Jurkat, Clone E6-1 (cell line): ENCODE measurements at places on chromosomes 2 and 18.

DNA sequence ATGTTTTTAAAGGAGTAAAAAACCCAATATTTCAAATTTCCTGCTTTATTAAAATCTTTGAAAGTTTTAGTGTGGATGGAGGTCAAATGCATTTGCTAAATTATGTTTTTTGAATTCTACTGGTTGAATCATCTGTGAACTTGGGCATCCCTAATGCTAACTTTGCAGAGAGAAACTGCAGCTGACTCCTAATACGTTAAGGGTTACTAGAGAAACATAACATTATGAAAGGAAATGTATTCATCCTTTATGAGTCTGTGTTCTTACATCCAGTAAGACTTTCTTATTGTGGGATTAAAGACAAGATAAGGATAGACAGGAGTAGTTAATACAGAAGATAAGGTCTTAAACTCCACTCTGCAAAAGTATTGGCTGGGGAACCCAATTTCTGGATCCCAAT lies 140.6 kb downstream of the FAM124B start:
- no peak for DNase-seq

DNA sequence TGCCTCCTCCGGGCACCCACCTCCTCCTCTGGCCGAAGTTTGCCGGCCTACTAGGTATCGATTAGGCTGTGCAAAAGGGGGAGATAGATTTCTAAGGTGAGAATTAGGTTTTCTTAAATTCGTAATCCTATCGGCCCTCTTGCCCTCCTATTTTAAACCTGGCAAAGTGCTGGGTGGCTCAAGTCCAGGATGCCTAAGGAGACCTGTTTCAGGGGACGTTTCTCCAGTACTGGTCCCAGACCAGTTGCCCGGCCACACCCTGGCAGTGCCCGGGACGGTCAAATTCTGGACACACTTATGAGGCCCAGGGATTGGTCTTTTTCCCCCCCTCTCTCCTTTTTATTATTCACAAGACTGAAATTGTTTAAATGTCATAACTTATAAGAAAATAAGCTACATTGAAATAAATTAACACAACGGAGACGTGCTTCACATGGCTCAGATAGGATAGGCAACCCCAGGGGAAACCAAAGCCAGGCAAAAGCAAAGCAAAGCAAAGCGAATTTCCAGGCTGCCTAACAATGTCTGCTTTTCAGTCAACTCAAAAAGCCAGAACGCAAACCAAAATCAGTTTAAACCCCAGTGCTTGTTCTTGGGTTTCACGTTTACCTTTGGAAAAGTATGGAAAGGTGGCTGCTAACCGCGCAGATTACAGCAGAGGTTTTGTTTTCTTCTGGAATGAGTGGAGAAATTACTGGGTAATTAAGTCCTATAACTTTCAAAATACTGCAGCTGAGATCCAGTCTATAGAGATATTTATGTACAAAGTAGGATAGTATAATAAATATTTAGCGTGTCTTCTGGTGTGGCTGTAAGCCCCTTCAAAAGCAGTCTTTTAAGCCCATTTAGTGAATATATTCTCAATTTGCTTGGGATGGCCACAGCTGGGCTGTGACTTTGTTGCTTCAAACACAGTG lies 3.0 kb downstream of the GBX2 start:
- DNase-seq, result no peak

DNA sequence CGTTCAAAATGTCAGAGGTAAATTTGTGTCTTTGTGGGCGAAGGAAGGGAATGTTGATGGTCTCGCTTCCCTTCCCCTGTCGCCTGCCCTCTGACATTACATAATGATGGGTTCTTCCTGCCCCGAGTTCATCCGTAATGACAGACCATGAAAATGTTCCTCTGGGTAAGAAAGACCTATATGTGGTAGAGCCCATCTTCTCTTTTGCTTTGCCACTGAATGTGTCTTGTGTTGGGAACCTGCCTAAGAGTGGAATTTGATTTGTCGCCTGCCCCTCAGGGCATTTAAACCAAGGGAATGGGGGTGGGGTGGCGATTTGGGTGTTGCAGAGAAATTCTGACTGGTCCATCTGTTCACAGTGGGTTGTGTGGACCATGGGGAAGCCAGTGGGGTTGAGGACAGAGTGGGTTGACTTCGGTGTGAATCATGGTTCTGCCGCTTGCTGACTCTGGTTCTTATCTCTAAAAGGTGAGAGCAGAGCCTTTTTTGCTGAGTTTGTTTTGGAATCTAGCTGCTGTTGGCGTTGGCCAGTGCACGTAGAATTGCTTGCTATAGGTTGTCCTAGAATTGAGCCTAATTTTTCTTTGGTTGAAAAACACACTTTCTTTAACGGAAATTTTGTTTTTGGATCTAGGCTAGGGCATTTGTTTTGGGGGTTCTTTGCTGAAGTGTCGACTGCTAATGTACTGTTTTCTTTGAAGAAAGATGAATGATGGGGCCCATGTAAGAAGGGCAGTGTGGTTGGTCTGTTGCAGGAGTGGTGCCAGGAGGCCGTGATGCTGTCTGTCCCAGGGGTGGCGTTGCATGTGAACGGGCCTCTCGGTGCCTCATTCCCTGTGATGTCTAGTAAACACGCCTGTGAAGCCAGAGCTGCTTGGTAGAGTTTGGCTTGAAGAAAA lies 1.3 kb downstream of the INPP4A start:
- no peak for DNase-seq

GRCh38 chr2:174776223-174776622 lies 12.0 kb upstream of the CHRNA1 start:
- DNase-seq, result no peak

GRCh38 chr2:28360718-28361293 lies 31.9 kb upstream of the FOSL2 start:
- DNase-seq, result no peak

GRCh38 chr2:219701847-219702634 lies 74.6 kb downstream of the SLC4A3 start:
- no peak for DNase-seq

DNA sequence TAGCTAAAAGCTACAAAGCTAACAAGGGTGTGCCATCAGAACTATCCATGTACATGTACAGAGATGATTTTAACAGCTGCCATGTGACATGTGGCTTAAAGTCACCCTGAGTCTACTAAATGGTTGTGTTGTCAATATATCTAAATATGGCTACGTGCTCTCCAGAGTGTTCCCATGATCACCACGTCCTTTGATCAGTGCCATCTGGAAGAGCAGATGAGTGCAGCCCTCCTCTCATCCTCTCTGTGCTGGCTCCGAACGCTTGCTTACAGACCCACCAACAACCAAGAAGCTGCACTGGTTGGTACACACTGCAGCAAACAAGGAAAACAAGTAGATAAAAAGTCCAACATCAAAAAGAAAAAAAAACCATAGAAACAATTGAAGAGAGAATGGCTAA lies 88.6 kb upstream of the NARS1 start:
- no peak for DNase-seq

DNA sequence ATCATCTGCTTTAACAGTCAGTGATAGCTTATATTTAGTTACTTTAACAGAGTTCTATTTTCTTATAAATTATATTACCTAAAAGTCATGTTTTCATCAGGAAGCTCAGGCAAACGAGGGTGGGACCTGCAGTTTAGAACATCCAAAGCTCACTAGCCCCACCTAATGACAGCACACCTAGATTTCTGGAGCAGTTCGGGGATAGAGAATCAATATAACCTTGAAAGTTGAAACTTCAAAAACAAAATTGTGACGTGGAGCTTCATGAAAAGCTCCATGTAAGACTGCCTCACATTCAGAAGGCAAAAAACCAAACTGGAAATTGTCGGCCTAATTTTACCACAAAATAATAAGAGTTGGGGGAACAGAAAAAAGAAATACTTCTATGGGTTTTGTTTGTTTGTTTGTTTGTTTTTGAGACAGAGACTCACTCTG lies 185.9 kb upstream of the CCDC150 start:
- DNase-seq, result peak; percentile 50

DNA sequence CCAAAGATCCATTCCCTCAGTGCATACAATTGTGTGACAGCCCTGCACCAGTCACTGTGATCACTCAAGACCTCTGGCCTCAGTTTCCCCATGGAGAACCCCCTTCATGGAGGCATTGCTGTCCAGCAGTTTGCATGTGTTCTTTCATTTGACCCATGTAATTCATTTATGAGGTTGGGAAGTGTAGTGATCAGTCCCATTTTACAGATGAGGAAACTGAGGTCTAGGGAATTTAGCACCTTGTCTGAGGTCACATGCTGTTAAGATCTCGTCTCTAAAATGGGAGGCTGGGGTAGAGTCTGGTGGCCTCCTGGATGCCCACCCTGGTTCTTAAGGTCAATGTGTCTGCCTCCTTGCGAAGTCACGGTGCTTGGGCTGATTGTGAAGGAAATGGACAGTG lies 19.1 kb downstream of the LDLRAD4 start:
- no peak for DNase-seq

- DNase-seq, result no peak
Measured at GRCh38 chr2:163601377-163601776, 134.4 kb downstream of the FIGN start.
